ENCODE measurements at places on chromosomes 11 and 22.
A peak's percentile ranks its signal among the peaks of the same experiment; 100 is the strongest.

- DNase-seq, result no peak
These were observed 39.9 kb downstream of the SGSM3 start for GRCh38 chr22:40410272-40410671.

- no peak for DNase-seq
These were observed 23.8 kb upstream of the TOLLIP start for GRCh38 chr11:1333091-1333772.

DNA sequence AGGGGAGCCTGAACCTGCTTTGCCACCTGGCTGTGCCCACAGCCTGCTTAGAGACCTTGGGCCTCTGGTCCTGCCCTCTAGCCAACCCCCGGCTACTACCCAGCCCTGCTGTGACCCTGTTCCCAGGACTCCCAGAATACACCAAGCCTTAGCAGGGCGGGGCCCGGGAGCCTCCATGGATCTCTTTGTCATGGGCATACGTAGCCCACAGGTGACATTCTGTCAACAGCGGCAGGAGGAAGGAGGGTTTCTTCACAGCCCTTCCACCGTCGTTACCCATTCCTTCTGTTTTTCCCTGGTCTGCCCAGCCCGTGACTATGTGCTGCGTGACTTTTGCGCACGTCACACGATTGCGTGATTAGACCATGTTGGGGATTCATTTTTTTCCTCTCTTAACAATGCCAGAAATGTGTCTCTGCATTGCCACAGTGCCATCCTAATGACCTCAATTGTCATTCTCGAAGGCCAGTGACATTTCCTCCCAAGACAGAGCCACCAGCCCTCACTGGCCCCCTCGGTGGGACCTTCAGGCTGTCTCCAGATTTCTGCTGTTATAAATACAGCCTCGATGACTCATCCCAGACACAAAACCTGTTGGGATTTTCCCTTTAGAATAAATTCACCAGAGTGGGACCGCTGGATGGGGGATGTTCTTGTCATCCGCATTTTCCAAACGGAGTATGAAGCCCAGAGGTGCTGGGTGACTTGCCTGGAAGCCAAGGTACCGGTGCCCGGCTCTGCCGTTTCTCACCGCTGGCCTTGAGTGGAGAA is 9.0 kb downstream of the SYT12 start:
- no peak for DNase-seq

GRCh38 chr11:94623120-94623735 is 56.1 kb downstream of the PIWIL4 start:
- DNase-seq, result no peak

- peak; percentile 24 for DNase-seq
These were observed 16.5 kb downstream of the NAP1L4 start for GRCh38 chr11:2975594-2975993.

All from activated CD8-positive, alpha-beta memory T cell treated with anti-CD3 and anti-CD28 coated beads for 1 hour (primary cell).